ENCODE measurements at places on chromosomes 2 and 18. TPM values are rescaled to one million over a fixed set of nuclear protein-coding genes. Genes with fewer than 3 reads are reported as not detected.

The ASIC4 gene
- 0.17 TPM for total RNA-seq

The ZNF519 gene
- total RNA-seq = 27.0 TPM

- H3K27me3 ChIP-seq = no peaks in the 10 kb centered on the region
- no peak overlapping the region for H3K4me3 ChIP-seq
- peaks cover 8% of the 10 kb centered on the region for H3K4me1 ChIP-seq
- DNase-seq = no peak
- no peak overlapping the region for H3K27ac ChIP-seq
Measured at GRCh38 chr2:41880561-41881243, 167.1 kb upstream of the PKDCC start.

The PAIP2B gene
- total RNA-seq = 4.0 TPM

Data from Calu3 (cell line).